ENCODE measurements at places on chromosomes 1 and 21.

- DNase-seq = no peak
These were observed 61.9 kb downstream of the WNT9A start for GRCh38 chr1:227885648-227886502.

DNA sequence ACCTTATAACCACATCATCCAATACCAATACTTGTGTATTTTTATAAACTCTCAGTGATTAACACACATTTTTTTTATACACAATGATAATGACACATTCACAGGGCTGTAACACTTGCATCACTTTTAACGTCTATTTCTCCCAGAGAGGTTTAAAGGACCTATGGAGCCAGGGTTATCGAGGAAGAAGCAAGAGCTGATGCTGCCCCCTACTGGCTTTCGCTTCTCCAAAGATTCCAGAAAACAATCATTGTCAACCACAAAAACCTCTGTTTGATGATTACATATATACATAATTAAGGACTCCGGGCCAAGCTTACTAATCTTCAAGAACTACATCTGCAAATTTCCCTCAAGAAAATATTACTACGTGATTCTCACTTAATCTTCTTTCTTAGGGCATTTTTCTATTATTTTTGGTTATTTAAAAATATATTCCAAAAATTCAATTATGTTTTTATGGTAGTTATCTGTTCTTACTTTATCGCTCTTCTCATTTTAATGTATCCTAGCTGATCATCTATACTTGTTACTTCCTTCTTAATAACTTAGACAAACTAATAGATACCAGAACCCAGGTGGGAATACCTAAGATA is 214.5 kb downstream of the VAV3 start:
- peak; percentile 38 for DNase-seq

- DNase-seq = no peak
These were observed at the start of gene NKAIN1 for GRCh38 chr1:31239653-31240241. Gene NKAIN1, minus strand, starts transcription at chr1:31239887. Its CDS starts 340 bp downstream, at chr1:31239547.

GRCh38 chr1:54312796-54313316 is 93.3 kb downstream of the SSBP3 start:
- DNase-seq = no peak

- no peak for DNase-seq
These were observed 180.6 kb downstream of the COL24A1 start for GRCh38 chr1:85975912-85976371.

DNA sequence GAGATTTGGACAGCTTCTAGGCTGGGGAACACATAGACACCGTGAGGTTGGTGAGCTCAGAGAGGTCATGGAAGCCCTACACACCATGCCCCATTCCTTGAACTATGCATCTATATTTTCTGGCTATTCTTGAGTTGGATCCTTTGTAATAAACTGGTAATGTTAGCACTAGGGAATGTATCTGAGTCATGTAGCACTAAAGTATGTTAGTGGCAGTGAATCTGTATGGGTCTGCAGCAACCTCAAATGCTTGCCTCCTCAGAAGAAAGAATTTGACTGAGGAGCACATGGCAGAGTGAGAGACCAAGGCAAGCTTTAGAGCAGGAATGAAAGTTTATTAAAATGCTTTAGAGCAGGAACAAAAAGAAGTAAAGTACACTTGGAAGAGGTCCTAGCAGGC is 43.7 kb upstream of the LRRC7 start:
- no peak for DNase-seq

- DNase-seq = no peak
These were observed 11.9 kb upstream of the COL18A1 start for GRCh38 chr21:45393021-45393420.

DNA sequence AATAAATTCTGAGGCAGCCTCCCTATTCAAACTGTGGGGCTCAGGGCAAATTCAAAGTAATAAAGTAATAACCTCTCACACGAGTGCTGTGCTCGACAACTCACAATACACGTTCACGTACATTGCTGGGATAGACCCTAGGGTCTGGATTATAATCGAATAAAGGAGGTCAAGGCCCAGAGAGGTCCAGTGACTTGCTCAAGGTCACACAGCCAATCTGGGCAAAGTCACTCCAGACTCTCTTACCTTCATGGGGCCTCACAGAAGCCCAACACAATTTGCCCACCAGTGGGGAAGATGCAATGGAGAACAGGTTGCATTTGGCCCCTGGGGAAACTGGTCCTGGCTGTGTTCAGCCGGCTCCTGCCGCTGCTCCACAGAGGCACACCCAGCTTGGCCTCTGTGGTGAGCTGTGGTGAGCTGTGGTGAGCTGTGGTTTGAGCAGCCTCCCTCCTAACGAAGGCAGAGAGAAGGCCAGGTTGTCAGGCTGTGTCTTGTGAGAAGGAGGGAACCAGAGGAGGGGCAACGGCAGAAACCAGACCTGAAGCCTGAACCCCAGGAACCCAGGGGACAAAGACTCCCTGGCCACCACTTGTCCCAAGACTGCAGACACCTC is 35.1 kb downstream of the NUAK2 start:
- peak; percentile 93 for DNase-seq

DNA sequence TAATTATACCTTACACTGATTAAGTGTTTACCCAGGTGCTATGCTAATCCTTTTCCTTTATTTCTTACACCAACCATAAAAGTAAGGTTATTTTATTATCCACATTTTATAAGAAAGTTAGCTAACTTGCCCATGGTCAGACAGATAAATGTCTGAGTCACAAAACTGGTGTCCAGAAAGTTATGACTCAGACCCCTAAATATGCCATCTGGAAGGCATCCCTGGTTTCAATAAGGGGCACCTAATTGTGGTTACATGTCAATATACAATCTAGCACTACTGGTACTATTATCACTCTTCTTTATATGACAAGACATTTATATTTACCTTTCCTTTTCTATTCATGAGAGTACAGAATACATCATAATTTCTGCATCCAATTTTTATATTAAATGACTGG is 496.5 kb upstream of the ADGRL2 start:
- no peak for DNase-seq

DNA sequence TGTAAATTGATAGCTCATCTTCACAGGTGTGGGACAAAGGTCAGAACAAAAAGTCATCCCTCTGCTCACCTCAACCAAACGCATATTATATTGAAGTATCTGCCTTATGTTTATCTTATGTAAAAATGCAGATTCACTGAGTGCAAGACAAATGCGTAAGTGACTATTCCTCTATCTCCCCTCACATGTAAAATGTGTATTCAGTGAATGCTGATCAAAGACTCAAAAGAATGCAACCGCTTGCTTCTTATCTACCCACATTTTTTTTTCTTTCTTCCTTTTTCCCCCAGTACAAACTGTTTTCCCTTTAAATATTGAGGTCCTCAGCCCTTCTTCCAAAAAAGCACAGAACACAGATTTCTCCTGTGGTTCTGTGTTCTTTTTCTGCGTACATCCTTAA is 1882.9 kb downstream of the NCAM2 start:
- DNase-seq = no peak

- DNase-seq = no peak
These were observed 19.5 kb downstream of the S100B start for GRCh38 chr21:46585191-46585953.

DNA sequence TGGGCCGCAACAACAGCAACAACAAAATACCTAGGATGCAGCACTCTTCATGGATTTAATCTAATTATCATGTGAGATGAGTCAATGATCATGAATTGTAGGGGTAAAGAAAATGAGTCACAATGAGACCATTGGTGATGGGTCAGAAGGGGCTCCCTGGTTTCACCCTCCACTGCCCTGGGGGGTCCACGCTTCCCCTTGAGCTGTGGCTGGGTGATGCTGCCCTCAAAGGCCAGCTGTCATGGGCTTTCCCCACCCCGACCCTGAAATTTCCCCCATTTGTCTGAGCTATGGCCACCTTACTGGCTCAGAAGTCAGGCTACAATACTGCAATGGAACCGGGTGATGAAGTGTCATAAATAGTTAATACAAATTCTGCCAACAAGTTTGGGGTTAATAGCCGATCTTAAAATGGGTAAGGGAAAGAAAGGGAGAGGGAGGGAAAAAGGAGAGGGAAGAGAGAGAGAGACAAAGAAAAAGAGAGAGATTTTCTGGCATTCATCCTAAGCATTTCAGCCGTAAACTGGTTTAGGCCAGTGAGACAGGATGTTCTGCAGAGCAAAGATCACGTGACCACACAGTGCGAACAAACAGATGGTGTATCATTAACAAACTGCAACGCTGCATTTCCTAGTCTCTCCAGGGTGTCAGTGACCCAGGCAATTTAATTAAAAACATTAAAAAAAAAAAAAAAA is 143.4 kb upstream of the ERRFI1 start:
- DNase-seq = no peak

GRCh38 chr1:40532062-40532389 is 589 bp downstream of the ZNF684 start:
- no peak for DNase-seq

DNA sequence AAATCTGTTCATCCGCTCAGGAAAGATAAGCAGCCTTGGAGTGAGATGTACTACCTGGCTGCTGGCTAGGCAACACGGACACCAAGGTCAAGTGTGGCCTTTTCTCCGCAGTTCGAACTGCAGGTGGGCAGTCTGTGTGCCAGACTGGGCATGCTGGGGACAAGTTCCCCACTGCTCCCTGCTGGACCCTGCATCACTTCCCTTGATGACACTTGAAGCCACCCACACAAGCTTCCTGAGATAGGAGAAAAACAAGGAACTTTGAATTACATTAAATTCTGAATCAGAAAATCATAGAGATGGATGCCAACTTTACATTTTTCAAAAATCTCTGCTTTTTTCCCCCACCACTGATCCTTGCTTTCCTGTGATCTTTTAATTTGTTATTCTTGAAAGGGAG is 38.3 kb downstream of the BEND5 start:
- no peak for DNase-seq

DNA sequence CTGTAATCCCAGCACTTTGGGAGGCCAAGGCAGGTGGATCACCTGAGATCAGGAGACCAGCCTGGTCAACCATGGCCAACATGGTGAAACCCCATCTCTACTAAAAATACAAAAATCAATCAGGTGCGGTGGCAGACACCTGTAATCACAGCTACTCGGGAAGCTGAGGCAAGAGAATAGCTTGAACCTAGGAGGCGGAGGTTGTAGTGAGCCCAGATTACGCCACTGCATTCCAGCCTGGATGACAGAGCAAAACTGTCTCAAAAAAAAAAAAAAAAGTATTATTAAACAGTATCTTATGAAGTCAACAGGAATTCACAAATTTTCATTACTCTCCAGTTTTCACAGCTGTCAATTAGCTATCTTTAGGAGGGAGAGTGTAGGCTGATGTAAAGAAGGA is 3.8 kb downstream of the ACBD6 start:
- no peak for DNase-seq

GRCh38 chr21:15895142-15896106 is 165.6 kb downstream of the USP25 start:
- no peak for DNase-seq

GRCh38 chr21:30271156-30271555 is 11.6 kb downstream of the KRTAP24-1 start:
- no peak for DNase-seq

DNA sequence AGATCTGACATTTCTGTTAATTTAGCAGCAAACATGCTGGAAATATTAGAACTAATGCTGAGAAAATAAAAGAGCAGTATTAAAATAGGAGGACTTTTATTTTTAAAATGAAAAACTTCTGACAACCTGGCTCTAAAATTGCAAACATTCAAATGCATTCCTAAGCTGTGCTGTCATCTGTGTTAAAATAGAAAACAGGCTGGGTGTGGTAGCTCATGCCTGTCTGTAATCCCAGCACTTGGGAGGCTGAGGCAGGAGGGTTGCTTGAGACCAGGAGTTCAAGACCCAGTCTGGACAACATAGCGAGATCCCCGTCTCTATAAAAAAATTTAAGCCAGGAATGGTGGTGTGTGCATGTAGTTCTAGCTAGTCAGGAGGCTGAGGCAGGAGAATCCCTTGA is 44.6 kb downstream of the MIGA1 start:
- no peak for DNase-seq

GRCh38 chr1:155294520-155295182 is 6.6 kb downstream of the PKLR start:
- no peak for DNase-seq

GRCh38 chr1:246004301-246004700 is 502.8 kb downstream of the SMYD3 start:
- DNase-seq = no peak

DNA sequence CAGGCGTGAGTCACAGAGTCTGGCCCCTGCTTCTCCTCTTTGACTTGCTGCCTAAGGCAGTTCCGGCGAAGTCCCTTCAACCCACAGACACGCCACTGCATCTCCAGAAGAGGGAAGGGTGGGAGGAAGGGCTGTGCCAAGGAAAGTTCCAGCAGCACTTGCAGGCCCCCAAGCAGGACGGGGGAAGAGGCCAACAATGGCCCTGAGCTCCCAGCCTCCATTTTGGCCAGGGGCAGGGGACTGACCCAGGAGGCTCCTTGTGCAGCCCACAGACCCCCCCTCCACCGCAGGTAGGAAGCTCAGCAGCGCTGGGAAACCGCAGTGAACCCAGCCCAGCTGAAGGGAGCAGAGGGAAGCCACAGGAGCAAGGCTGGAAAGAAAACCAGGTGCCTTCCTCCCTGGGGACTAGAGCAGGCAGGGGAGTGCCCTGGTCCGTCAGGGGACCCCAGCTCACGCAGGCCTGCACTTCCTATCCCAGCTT is 35.4 kb downstream of the ACOT7 start:
- peak; percentile 12 for DNase-seq

DNA sequence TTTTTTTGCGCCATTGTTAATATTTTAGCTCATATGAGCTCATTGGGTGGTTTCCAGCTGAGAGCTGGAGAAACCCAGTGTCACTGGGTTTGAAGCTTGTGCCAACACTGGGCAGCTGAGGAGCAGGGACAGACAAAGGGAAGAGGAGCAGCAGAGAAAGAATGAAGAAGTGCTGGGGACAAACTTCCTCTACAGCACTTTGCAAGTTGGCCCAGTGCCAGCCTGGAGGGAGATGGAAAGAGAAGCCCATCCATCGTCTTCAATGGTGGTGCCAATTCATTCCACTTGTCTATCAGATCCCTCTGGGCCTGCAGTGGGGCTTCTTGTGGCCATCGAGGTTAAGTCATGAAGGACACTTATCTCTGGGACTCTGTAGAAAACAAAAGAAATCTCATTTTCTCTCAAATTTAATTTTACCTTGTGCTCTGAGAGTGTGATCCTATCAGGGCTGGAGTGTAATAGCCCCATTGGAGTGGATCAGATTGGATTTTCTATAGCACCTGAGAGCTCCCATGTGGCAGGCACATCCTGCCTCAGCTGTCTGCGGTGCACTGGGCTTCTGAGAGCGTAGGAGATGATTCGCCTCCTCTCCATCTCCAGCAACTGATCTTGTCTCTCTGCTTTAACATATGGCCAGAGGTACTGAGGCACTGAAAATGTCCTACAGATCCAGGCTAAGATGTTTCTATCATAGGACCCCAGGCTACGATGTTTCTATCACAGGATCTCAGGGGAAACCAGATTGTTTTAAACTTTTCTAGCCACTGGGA is 114.7 kb downstream of the TNR start:
- DNase-seq = peak; percentile 50

DNA sequence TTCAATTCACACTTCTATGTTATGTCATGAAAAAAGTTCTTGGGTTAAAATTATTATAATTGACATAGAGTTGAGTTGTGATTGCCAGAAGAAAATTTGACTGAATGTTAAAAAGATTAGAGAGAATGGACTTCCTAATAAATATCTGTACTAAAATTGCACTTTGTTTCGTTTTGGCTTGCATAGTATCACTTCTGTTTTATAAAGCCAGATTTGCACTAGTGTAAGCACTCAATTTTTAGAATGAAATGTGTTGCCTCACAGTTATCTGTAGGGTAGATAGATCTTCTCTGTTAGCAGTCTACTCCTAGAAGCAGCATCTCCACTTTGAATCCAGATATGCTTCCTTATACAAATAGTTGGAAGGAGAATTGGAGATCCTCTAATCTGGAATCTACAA is 95.2 kb upstream of the MPC2 start:
- DNase-seq = no peak

Data from HL-60 (cell line).